ENCODE measurements at places on chromosomes 5 and 9. TPM values are rescaled to one million over a fixed set of nuclear protein-coding genes. Genes with fewer than 3 reads are reported as not detected.

DNA sequence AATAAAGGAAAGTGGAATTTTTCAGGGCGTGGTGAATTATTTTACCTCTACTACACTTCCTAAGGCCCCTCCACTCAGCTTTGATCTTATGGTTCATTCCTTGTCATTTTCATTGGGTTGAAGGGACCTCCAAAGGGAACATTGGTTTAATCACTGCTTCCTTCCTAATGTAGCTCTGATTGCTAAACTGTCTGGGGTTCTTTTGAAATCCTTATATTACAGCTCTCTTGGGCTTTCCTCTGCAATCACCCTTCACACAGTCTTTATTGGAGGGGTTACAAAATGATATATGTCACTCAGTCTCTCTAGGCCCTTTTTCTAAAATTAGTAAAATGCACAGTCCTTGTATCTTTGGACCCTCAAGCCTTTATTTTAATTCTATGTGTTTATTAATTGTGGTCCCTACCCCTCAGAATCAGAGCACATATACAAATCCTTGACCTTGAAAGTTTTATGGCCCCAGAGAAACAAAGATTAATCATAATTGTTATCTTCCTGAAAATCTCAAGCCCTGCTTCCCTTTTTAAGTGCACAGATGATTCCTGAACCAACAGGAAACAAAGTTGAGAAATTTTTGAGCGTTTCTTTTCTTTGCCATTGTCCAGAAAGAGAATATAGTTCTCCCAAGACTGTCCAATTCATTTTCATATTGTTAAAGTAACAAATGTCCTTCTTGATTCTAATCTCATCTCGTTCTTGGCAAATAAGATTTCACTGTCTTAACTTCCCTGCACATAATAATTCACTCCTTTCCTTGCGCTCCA is 330.0 kb downstream of the ARRDC3 start:
- peaks cover 12% of the 10 kb centered on the region for H3K4me1 ChIP-seq
- DNase-seq = no peak
- peaks cover 4% of the 10 kb centered on the region for H3K36me3 ChIP-seq
- H3K27ac ChIP-seq = no peak overlapping the region
- no peak overlapping the region for H3K4me3 ChIP-seq

GRCh38 chr5:108232805-108233204 is 149.1 kb downstream of the FBXL17 start:
- no peak for DNase-seq
- H3K4me1 ChIP-seq = peaks cover 14% of the 10 kb centered on the region
- H3K36me3 ChIP-seq = no peaks in the 10 kb centered on the region
- no peak overlapping the region for H3K4me3 ChIP-seq
- no peak overlapping the region for H3K27ac ChIP-seq

GRCh38 chr9:81754245-81754644 is 64.9 kb upstream of the TLE1 start:
- H3K4me1 ChIP-seq = peaks cover 18% of the 10 kb centered on the region
- peaks cover 3% of the 10 kb centered on the region for H3K36me3 ChIP-seq
- no peak for DNase-seq
- H3K27me3 ChIP-seq = peaks cover 3% of the 10 kb centered on the region

GRCh38 chr5:163563112-163563511 is 57.7 kb downstream of the MAT2B start:
- H3K4me3 ChIP-seq = no peak overlapping the region
- H3K4me1 ChIP-seq = peaks cover 24% of the 10 kb centered on the region
- no peaks in the 10 kb centered on the region for H3K36me3 ChIP-seq
- no peak for DNase-seq
- peaks cover 57% of the 10 kb centered on the region for H3K27me3 ChIP-seq

DNA sequence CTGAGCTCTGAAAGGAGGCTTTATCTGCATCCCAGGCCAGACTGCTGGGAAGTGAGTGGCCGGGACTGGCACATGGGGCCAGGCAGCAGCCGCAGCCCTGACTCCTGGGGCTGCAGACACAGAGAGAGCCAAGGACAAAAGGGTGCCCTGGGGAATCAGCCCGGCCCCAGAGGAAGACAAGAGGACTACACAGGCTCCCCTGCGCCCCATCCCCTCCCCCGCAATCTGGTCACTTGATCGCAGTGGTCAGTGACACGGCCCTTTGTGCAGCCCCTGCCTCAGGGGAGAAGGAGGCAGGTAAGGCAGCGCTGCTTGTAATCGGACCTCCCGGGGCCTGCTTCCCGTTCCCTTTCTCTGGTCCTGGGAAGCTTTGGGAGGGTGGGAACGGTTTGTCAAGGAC is 55.5 kb upstream of the FUBP3 start:
- H3K4me3 ChIP-seq = no peak overlapping the region
- peaks cover 16% of the 10 kb centered on the region for H3K4me1 ChIP-seq
- peaks cover 18% of the 10 kb centered on the region for H3K27me3 ChIP-seq
- no peak overlapping the region for H3K27ac ChIP-seq
- no peaks in the 10 kb centered on the region for H3K36me3 ChIP-seq
- no peak for DNase-seq

GRCh38 chr5:164132358-164132757 is 626.9 kb downstream of the MAT2B start:
- H3K27me3 ChIP-seq = no peaks in the 10 kb centered on the region
- H3K4me1 ChIP-seq = no peaks in the 10 kb centered on the region
- no peak overlapping the region for H3K4me3 ChIP-seq
- no peak for DNase-seq
- H3K36me3 ChIP-seq = peaks cover 4% of the 10 kb centered on the region
- H3K27ac ChIP-seq = no peak overlapping the region

GRCh38 chr5:109230369-109230768 is 179.4 kb downstream of the PJA2 start:
- no peak overlapping the region for H3K27ac ChIP-seq
- H3K4me3 ChIP-seq = no peak overlapping the region
- peaks cover 5% of the 10 kb centered on the region for H3K36me3 ChIP-seq
- H3K4me1 ChIP-seq = peaks cover 8% of the 10 kb centered on the region
- no peak for DNase-seq

The OR1J2 gene
- total RNA-seq = not detected

The CD274 gene
- total RNA-seq = 1.2 TPM

The PLAC8L1 gene
- total RNA-seq = 0.95 TPM

The TNFAIP8 gene
- 11.8 TPM for total RNA-seq
